ENCODE measurements at places on chromosomes 3 and 15. TPM values are rescaled to one million over a fixed set of nuclear protein-coding genes. Genes with fewer than 3 reads are reported as not detected.

Gene STRIT1
- not detected for total RNA-seq

Gene ADGRG7
- not detected for total RNA-seq

Gene KLHL6
- total RNA-seq = not detected

Gene APEH
- total RNA-seq = 59.1 TPM

Gene MYL3
- not detected for total RNA-seq

Gene PDZRN3
- total RNA-seq = 3.5 TPM

Gene HESX1
- not detected for total RNA-seq

Gene ASB7
- total RNA-seq = 8.1 TPM

Gene C3orf70
- 3.6 TPM for total RNA-seq

Gene GOLGA6L4
- total RNA-seq = under 0.01 TPM

Gene TRAT1
- not detected for total RNA-seq

Gene GPR87
- total RNA-seq = 0.77 TPM

DNA sequence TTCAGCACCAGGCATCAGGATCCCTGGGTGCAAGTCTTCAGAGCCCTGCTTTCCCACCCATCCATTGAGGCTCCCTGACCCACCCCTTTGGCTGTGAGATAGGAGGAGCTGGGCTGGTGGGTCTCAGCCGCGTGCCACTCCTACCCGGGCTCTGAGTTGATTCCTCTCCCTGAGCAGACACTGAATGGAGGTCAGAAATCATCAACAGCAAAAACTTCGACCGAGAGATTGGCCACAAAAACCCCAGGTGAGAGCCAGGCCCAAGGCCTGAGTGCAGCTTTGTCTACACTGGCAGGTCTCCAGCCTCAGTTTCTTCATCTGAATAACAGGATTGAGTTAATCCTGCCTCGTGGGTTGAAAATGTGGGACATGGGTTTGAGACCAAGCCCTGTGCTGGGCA is 7.8 kb downstream of the TMEM43 start:
- no peak for DNase-seq

GRCh38 chr3:182524711-182525401 is 268.4 kb upstream of the ATP11B start:
- DNase-seq = no peak

DNA sequence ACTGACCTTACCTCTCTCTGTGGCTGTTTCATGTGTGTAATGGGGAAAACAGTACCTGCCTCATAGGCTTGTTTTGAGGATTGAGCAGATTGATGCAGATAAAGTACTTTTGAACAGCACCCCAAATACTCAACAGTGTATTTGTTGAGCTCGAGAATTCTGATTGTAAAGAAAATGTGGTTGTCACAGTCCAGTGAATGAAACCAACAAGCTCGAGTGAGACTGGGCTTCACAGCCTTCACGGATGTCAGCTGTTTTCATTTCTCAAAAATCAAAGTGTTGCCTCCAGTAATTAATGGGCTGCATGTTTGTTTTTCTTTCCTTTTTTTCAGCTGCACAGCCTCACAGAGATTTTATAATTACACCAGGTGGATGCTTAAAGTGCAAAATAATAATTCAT is 43.7 kb downstream of the PARP15 start:
- no peak for DNase-seq

DNA sequence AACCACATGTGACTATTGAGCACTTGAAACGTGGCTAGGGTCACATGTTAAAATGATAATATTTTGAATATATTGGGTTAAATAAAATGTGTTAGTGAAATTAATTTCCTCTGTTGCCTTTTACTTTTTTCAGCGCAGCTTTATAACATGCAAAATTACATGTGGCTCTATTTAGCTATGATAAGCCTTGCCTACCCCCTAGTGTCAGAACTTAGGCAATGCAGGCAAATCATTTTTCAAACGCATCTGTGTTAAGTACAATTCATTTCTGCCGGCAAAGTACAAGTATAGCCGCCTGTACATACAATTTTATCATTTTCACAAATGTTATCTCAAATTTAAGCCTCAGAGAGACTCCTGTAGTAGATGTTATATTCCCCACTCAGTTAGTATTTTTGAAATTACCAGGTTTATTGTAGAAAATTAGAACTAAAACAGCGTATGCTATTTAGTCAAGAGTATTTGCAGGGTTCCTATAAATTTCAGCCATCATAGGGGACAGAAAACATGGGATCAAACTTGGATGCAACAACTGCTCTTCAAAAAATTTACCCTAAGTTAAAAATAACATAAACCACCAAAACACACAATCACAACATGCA is 56.1 kb downstream of the TAFA4 start:
- peak; percentile 33 for DNase-seq

DNA sequence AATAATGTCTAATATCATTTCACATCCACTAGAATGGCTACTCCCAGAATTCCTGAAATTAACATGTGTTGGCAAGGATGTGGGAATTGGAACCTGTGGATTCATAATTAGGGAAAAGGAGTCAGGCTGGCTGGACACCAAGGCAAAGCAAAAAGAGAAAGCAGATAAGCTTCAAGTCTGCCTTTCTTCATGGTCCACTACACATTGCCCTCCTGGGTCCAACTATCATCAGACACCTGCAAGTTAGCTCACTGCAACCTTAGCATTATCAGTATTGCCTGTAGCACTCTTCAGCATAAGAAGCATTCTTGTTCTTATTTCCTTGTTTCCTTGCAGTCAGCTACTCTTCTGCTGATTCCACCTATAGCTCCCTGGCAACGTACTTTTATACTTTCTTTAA is 124.3 kb downstream of the ZNF280D start:
- DNase-seq = no peak

DNA sequence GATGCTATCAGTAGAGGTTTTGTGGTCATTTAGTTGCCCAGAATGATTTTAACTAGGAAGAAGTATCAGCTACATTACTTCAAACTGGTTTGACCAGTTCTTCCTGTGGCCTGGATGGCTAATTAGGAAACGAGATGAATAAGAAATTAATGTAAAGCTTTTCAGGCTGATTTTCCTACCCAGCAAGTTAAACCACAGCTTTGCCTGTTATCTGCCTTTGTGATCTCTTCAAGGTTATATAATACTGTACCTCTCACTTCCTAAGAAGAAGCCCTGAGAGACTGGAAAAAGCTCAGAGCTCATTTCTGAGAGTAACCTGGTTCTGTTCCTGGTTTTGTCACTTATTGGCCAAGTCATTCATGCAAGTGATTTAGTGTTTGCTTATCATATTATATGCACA is 782.2 kb upstream of the GOLIM4 start:
- no peak for DNase-seq

DNA sequence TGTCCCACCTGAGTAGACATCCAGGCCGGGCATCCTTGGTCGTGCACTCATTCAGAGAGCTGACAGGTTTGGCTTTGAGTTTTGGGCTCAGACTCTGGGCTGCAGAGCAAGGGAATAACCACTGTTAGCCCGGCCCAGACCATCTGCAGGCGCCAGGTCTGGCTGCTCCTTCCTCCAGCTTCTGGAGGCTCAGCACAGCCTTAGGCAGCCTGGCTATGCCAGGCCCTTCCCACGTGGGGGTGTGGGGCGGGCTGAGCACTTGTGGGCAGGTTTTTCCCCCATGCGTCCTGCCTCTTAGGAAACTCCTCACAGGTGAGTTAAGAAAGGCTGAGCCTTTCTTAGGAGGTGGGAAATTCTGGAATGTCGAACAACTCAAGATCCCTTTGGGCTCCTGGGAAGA is 11.2 kb downstream of the PLA2G4B start:
- no peak for DNase-seq

- DNase-seq = no peak
Observed at GRCh38 chr15:53530761-53531160, 228.7 kb downstream of the WDR72 start.

DNA sequence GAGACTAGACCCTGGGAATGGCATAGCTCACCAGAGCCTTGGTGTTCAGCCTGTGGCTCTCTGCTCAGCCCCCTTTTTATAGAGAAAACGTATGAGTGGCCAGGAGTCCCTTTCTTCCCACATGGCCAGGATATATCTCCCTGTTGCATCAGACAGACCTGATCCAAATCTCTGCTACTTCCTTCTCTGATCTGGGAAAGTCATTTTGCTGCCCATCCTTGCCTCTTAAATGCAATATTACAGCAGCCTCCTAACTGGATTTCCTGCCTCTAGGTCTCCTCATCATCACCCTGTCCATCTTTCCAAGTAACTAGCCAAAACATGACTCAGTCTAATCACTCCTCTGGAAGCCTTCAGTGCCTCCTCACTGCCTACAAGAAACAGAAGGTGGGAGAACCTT is 42.9 kb downstream of the CTDSPL start:
- DNase-seq = peak; percentile 24

GRCh38 chr3:134690226-134690625 is 39.4 kb upstream of the KY start:
- DNase-seq = no peak

- no peak for DNase-seq
Observed at GRCh38 chr15:80878867-80879250, 99.7 kb downstream of the CEMIP start.

DNA sequence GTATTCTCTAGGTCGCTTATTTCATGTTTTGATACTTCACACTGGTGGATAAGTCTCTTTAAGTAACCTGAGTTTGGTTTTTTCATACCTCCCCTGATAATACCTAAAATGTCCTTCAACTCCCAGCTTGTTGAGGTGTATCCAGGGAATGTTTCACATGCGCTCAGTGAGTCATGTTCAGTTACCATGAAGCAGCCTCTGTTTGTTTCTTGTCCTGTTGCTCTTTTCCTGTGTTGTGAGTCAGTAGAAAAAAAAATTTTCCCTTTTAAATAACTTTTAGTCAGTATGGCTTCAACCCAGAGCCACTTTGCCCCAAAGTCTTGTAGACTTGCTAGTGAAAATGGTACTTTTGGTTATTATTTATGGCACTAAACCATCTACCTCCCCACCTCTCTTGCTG is 278.4 kb upstream of the ZPLD1 start:
- peak; percentile 89 for DNase-seq

- DNase-seq = no peak
Observed at GRCh38 chr15:78641749-78642275, 802 bp upstream of the CHRNB4 start.

DNA sequence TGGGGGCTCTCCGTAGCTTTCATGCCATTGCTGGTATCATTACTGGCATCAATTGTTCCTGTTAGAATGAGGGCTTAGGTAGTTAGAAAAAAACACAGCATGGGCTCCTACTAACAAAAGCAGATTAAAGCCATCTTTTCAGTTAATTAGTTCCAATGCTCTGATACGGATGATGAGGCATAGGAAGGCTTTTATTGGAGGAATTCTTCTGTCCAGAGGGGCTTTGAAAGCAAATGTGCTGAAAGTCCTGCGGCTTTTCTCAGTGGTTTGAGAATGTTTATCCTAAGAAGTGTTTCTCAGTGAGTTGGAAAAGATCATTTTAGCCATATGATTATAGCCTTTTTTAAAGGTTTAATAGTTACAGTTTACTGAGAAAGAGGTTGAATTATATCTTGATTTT is 198.5 kb downstream of the THSD4 start:
- peak; percentile 12 for DNase-seq

DNA sequence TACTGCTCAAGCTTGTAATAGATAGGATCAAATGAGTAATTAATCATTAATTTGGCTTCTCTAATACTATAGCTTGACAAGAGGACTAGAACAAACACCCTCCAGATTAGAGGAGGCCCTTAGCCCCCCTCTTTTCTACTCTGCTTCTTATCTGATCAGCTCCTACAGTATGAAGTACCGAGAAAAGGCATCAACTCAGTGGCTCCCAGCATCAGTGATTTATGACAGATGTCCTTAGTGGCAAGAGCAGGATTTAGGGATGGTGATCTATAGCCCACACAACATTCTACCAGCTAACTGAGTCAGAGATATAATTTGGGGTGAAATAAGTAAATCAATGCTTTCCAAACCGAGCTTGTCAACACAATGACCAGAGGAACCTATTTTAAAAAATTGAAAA is 541.1 kb downstream of the NLGN1 start:
- no peak for DNase-seq

- DNase-seq = no peak
Observed at GRCh38 chr3:159796226-159796625, 192.4 kb upstream of the IL12A start.

GRCh38 chr3:182364723-182365650 is 428.3 kb upstream of the ATP11B start:
- DNase-seq = peak; percentile 95

DNA sequence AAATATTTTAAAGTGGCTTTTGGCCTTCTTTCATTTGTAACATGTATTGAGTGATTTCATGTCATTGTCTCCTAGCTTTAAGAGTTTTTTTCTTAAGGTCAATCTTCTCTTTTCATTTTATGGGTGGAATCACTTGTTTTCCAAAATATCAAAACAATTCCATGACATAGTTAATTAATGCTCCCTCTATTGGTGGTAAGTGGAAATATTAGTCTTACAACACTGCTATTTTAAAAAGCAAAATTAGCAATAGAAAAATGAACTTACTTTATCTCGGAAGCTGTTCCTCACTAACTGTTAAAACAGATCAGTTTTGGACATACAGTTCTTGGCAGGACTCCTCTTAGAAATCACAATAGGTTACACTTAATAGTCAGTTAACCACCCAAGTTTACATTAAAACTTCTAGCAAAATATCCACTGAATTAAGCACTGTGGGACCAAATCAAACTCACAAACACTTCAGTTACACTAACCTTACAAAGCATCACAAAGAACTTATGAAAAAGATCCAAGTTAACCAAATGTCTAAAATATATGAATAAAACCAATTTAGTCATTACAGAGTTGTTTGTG is 42.4 kb downstream of the TIGIT start:
- DNase-seq = no peak

GRCh38 chr15:75713338-75713895 is 769 bp upstream of the CSPG4 start:
- DNase-seq = peak; percentile 73

- no peak for DNase-seq
Observed at GRCh38 chr3:141455603-141456300, 31.1 kb upstream of the RASA2 start.

- DNase-seq = no peak
Observed at GRCh38 chr3:29577250-29577649, 296.4 kb downstream of the RBMS3 start.
